Lung (tissue), 17 donors: ENCODE measurements at places on chromosomes 6 and 20.

DNA sequence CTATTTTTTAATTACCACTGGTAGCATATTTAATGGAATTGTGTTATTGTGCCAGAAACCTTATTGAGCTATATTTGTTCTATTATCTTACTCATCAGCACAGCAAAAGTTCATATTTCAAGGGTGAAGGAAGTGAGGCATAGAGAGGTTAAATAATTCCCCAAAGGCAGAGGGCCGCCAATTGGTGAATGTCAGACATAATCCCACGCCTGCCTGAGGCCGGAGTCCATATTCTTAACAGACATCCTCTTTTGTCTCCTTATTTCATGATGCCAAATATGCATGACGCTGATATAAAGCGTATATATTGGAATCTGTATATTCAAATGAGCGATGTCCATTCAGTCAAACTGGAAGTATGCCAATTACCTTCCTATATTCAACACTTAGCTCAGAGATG lies 505.0 kb upstream of the SLC35B3 start:
- no peak for DNase-seq

DNA sequence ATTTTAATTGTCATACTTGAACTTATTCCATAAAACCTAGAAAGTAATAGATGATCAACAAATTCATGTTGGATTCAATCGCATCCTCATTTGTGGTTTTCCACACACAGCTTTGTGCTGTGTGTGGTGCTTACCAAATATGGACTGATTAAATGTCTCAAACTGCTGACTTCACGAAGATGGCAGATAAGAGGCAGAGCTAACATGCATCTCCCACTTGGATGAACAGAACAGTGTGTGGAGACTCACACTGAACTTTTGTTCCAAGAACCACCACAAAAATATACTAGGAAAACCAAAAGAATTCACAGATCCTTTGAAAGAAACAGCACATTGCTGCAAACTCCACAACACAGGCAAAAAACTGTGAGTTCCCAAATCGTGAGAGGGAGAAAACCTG lies 603.7 kb downstream of the TENT5A start:
- DNase-seq, result no peak

GRCh38 chr6:113936093-113936934 lies 34.6 kb downstream of the HDAC2 start:
- peak; percentile 91 for DNase-seq

- peak; percentile 73 for DNase-seq
Observed at GRCh38 chr6:85015396-85015990, 251.1 kb upstream of the TBX18 start.

DNA sequence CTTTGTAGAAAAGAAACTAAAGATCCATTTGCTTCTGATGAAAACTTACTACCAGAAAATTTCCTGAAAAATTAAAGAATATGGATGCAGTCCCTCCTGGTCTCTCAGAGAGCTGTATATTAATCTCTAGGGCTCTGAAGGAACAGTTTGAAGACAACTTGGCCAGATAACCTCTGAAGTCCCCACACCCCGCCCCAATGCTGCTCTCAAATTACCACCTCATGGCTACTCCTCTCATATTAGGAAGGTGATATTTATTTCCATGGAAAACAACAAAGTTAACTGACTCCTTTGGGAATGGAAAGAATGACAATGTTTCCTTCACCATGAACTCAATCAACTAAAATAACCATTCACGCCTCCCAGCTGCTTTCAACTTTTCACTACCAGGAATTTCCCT lies 408.4 kb upstream of the FLRT3 start:
- DNase-seq, result no peak

DNA sequence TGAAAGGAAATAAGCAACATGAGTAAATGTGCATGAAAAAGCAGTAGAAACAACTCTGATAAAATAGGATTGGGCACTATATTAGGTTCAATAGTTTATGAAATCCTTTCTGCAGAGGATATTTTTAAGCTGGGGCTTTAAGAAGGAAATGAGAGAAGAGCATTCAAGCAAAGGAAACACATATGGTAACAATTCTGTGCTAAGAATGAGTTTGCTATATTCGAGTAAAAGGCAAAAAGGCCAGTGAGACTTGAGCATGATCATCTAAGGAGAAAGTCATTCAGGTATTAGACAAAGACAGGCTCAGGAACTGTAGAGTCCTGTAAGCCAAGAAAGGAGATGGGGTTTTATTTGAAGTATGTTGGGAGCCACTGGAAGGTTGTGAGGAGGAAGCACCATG lies 387.1 kb upstream of the FLRT3 start:
- DNase-seq, result no peak

DNA sequence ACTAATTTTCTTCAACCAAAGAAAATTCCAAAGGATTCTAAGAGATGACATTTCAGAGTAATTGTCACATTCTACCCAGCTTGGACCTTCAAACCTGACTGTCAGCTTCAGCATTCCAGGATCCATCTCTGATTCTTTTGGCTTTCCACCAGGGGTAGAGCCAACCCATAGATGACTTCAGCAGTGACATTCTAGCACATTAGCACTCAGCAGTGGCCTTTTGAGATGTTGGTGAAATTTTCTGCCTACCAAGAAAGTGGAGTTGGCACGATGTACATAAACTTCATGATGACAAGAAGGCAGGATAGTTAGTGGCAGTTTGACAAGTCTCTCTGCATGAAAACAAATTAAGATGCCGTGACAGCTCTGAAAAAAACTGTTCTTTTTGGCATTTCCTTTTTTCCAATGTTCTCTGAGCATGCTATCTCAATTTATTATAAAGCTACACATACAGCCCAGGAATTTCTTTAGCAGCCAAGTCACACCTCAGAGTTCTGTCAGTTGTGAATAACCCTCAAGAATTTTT lies 466.5 kb upstream of the RNF217 start:
- no peak for DNase-seq

DNA sequence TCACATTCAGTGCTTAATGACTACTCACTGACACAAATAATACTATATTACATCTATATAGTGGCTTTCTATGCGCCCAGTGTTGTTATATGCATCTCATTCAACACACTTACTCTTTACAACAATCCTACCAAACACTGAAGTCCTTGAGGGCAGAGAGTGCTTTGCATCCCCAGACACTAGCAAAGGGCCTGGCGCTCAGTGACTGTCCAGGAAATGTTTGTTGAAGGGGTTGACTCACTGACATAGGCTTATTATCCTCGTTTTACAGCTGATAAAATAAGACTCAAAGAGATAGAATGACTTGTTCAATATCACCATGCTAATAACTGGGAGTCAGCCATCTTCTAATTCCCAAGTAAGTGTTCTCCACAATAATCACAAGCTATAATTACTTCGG lies 163.3 kb downstream of the ARHGAP18 start:
- no peak for DNase-seq

DNA sequence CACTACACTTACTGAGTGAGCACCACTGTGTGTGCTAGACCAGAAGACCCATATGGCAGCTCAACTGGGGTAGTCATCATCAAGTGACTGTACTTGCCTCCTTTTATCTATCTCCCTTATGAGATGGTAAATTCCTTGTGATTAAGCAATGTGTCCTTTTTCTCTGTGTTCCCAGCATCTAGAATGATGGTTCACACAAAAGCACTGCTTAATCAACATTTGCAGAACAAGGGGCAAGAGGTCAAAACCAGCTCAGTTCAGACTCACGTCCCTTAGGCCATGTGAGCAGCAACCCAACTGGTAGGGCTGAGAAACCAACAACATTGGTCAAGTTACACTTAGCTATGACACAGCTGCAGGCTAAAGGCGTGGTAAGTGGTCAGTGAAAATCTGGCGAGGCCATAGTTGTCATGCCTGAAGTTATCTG lies 10.0 kb downstream of the TRAM2 start:
- DNase-seq, result no peak

GRCh38 chr20:48003021-48003420 lies 217.7 kb upstream of the SULF2 start:
- no peak for DNase-seq

DNA sequence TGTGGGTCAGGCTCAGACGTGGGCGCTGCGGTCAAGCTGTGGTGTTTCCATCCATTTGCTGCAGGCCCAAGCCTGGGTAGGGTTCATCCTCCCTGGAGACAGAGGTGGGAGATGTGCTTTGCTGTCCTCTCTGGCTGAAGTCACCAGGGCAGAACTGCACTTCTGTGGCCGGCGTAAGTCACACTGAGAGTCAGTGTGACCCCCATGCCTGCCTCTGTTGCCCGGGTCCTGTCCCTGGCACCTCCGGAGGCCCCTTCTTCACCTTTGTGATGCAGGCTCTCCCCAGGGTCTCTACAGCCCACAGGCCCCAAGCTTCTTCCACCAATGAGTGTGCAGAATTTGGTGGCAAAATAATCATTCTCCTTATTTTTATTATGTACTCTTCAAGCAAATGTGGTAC lies 53.8 kb upstream of the DACT2 start:
- DNase-seq, result no peak

GRCh38 chr6:80250391-80250997 lies 144.0 kb downstream of the BCKDHB start:
- no peak for DNase-seq

- DNase-seq, result no peak
Observed at GRCh38 chr6:89836639-89837222, 7.1 kb downstream of the CASP8AP2 start.

- DNase-seq, result no peak
Observed at GRCh38 chr6:149884617-149885016, 13.3 kb downstream of the RAET1E start.

DNA sequence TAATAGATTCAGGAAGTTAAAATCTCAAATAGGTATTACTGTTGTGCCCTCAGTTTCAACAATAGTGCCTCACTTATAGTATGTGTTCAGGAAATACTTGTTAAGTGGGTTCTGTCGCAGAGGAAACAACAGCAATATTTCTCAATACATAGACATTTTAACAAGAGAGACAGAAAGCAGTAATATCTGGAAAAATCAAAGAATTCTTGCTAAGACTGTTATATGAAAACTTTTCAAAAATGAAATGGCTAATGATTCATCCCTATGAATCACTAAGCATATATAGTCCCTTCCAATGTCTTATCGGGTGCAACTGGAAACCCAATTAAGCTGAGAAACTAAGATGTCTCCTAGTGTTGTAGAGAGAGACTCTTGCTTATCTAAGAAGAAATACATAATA lies 668.9 kb downstream of the TFAP2A start:
- DNase-seq, result no peak

DNA sequence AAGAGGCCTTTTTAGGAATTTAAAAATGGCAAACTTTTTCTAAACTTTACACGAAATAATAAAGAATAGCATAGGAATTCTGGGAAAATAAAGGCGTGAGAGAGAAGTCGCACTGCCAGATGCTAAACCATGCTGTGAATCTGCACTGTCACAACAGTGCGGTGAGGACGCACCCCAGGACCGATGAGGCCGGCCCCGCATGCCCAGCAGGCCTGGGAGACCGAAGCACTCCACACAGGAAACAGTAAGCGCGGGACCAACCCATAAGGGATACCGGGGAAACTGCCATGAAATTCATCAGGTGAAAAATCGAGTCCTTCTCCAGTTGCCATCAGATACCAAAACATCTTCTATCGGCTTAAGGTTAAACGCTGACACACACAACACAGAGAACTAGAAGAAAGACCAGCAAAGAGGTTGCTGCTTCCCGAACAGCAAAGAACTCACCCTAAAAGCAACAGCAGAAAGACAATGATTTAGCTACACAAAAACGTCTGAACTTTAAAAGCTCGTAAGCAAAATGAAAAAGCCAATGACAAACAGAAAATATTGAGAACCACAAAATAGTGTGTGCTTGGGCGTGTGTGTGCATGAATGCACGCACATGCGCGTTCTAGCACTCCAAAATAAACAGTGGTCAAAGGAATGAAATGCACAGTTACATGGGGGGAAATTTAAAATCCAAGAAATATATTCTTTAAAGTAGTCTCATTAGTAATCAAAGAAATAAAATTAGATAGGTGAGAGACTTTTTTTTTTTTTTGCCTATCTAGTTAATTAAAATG lies 15.4 kb downstream of the RAMACL start:
- DNase-seq, result no peak
